SK-N-DZ (cell line): ENCODE measurements at places on chromosomes 2 and 18.

GRCh38 chr2:112821142-112821541 is 15.4 kb downstream of the IL1B start:
- DNase-seq = no peak

DNA sequence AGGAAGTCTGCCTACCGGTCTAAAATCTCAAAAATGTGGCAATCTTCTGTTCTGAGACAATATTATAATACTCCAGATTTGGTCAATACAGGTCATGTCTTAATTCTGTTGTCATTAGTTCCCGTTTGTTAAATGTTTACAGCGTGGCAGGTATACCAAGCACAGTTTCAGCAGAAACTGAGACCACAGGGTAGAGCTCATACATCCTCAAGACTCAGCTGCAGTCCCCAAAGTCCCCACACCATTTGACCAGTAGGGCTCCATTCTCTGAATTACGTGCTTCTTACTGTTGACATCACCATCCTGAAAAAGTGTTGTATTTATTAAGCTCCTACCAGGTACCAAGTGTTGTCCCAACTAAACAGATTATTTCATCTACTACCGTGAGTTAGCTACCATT is 157.1 kb downstream of the MC4R start:
- DNase-seq = no peak

- no peak for DNase-seq
Observed at GRCh38 chr2:178859730-178860129, 52.5 kb upstream of the TTN start.

DNA sequence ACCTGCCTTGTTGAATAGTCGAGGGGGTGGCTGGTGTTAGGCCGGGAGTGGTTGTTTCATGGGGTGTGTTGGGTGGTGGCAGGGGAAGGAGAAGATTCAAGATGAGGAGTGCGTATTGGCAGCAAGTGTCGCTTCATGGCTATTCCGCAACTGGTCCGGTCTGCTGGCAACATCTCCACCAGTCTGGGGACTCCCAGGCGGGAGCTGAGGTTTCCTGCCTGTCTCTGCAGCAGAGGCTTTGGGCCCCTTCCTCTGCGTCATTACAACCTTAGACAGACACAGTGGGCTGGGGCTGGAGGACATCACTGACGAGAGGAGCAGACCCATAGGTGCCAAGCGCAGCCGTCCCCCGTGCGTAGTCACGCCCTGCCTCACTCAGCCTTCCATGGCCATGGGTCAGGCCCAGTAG is 64.0 kb upstream of the MCFD2 start:
- no peak for DNase-seq

- DNase-seq = no peak
Observed at GRCh38 chr2:143486976-143487375, 357.8 kb downstream of the ARHGAP15 start.

- no peak for DNase-seq
Observed at GRCh38 chr2:219820767-219821166, 193.3 kb downstream of the SLC4A3 start.

DNA sequence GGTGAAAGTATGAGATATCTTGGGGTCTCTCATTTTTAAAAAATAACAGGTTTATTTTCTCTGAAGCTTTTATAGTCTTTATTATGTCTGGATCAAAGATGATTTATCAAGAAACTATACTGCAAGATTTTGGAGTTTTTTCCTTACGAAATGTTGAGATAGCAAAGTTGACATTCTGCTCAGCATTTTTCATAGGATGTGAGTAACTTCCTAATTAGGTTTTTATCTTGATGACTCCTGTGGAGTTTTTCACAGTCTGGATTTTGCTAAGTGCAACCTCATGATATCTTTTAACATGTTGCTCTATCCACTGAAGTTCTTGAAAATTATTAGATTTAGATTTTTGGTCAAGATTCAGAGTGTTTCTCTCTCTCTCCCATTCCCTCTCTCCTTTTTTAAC is 17.8 kb downstream of the TCF7L1 start:
- no peak for DNase-seq

GRCh38 chr2:166125557-166125956 is 2.3 kb downstream of the SCN1A start:
- no peak for DNase-seq

DNA sequence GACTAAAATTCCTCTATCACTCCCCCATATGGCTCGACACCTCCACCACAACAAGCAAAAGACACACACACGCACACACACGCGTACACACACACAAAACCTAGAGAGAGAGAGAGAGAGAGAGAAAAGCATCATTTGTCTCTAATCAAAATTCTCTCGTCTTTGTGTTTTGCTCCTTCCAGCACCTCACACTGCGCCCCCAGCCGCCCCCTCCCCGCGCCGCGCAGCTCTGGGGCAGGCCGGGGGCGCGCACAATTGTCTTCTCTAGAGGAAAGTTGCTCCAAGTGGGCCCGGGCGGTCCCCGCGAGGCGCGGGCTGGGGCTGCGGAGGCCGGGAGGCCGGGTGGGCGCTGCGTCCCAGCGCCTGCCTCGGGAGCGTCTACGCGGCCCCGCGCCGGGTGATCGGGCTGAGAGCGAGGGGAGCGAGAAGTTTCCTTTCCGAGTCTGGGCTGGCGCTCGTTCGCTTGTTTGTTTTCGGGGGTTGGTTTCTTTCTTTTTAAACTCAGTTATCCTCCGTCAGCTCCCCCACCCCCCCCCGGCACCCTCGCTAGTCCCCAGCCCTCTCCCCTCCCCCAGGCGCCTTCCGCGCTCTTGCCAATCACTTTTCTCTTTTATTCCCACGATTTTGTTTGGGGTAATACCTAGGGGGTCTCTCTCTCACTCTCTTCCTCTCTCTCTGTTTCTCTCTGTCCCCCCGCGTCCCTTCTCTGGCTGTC is 4.1 kb downstream of the ZEB2 start:
- DNase-seq = no peak

GRCh38 chr2:23235292-23235691 is 149.7 kb upstream of the KLHL29 start:
- DNase-seq = no peak

DNA sequence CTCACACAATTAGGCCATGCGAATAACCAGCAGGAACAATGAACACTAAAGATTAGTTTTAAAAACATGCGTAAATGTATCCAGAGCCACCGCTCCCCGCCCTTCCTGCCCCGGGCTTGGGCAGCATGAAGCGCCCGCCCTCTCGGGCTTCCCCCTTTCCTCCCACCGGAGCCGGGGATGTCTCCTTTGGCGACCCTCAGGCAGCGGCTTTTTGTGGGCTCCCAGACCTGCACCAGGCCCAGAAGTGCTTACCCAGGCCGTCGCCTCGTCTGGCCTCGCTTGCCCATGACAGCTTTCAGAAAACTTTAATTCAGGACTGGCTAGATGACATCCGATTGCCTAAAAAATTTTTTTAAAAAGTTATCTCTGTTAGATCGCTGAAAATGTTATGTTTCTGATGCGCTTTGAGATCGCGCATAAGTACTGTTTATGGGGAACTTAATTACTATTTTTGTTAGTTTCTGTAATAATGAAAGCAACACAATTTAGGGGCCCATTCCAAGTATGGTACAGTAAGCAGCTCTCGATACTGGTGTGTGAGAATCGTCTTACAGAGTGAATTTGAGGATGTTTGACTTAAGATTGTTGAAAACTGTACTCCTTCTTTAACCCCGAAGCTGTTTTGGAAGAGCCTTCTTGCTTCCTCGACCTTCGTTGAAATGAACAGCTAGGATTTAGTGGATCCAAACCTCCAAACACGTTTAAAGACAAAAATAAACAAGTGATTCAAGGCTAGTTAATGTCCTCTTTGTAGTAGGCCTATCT is 1.1 kb downstream of the MAP3K20 start:
- peak; percentile 49 for DNase-seq

DNA sequence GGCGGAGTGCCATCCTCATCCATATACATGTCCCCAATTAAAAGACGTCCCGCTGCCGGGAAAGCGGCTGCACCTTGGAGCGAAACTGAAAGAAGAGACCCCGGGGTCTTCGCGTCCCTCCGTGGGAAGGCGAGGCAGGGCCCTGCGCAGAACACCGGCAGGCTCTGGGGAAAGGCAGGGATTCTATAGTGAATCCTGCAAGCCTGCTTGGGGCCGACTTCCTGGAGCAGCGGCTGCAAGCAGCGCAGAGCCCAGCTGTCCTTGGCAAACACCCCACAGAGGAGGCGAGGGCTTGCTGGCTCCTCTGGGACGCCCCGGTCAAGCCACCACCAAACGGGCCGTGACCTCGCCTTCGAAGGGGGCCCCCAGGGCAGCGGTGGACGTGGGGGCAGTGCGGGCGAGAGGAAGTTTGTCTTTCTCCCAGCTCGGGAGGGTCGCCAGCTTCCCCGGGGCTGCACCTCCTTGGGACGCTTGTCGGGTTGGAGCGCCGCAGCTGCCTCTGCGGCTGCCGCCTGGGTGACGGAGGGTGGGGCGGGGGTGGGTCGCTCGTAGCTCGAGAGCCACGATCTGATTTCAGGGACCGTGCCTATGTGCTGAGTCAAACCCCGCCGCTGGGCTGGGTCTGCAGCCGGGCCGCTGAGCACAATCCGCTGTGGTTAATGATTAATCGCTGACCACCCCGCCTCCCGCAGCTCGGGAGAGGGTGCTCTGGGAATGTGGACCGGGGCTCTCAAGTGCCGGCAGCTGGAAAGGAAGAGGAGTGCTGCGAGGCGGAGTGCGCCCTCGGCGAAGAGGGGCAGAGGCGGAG is 486 bp upstream of the GPR39 start:
- peak; percentile 4 for DNase-seq

- no peak for DNase-seq
Observed at GRCh38 chr2:213227458-213227857, 56.8 kb upstream of the SPAG16 start.

GRCh38 chr2:152585830-152586484 is 131.3 kb downstream of the PRPF40A start:
- DNase-seq = peak; percentile 49

GRCh38 chr2:196088203-196088602 is 19.6 kb upstream of the DNAH7 start:
- no peak for DNase-seq

- no peak for DNase-seq
Observed at GRCh38 chr2:21032338-21033236, 11.3 kb downstream of the APOB start.

DNA sequence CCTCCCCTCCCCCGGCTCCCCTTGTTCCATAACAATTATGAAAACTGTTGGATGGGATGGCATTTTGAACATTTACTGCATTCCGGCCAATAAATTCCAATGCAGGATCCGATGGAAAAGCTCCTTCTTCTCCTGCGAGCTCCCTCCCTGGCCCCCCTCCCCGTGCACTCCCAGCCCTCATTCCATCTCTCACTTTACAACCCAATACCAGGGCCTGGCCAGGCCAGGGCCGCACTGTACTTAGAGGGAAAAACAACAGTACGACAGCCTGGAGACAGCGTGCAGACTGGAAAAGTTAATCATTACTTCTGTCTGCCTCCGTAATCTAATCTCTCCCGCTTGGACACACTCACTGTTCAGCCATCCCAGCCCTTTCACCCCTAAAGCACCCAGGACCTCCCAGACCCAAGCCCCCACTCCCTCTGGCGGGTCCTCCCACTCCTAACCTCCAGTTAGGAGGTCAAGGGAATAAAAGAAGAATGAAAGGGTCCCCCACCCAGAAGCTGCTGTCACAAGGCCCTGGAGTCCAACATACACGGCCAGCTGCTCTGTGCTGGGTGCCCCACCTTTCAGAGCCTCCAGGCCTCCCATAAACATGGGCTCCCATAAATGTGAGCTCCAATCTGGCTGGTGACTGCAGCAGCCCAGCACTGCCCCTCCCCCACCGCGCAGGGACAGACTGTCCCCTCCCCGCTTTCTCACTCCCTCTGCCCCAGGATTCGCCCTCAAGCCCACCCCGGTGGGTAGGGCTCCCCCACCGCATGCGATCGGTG is 20.6 kb downstream of the SMAD7 start:
- DNase-seq = peak; percentile 57

GRCh38 chr2:223633656-223634055 is 31.5 kb upstream of the SCG2 start:
- DNase-seq = peak; percentile 58

DNA sequence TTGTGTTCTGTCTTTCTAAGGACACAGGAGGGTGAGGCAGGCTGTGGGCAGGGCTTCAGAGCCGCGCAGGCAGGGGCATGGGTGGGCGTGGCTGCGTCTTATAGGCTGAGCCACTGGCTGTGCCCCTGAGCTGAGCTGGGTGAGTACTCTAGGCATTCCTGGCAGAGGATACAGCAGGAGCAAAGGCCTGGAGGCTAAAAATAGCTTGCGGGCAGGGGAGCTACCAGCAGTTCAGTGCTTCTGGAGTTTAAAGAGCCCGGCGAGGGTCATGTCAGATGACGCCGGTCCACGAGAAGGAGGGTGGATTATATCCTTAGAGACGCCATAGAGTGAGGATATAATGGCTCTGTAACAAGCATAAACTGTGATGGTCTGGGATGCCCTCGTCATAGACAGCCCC is 31.5 kb upstream of the PDIA6 start:
- DNase-seq = peak; percentile 24

- DNase-seq = no peak
Observed at GRCh38 chr2:96950381-96951124, 35.8 kb downstream of the FAM178B start.

- DNase-seq = peak; percentile 86
Observed at GRCh38 chr2:48983551-48983950, 170.8 kb downstream of the FSHR start.

- DNase-seq = peak; percentile 38
Observed at GRCh38 chr2:80288576-80288975, 16.0 kb downstream of the LRRTM1 start.

DNA sequence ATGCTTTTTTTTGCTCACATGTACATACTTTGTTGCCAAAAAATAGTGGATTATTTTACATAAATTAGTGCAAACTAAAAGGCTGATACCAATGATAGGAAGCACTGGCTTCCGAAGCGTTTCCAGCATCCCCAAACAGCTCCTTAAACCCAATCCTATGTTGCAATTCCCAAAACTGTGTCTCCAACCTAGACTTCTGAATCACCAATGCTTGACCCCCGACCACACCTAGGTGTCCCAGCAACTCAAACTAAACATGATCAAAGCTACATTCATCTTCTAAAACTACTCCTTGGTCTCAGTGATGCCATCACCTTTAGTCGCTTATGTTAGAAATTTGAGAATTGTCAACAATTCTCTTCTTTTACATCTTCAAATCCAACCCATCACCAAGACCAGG is 13.4 kb downstream of the ATP8B1 start:
- no peak for DNase-seq

DNA sequence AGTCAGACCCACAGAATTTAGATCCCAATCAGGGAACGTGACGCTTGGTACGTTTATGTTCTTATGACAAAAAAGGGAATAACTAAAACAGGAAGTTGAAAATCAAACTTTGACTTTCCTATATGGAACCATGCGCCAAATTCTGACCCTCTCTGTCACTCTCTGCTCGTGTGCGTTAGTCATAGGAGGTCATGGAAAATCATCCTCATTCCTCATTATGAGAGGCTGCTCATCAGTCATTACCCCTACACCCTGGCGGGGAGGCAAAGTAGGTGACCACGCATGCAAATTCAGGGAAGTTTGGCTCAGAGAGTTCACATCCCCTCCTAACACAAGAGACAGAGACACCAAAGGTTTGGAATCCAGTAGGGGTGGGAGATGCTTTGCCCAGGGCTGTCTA is 15.5 kb downstream of the IL1F10 start:
- no peak for DNase-seq
